Activated CD4-positive, alpha-beta T cell treated with anti-CD3 and anti-CD28 coated beads, Interleukin-2, amount 50 U/mL, for 16 hours (primary cell): ENCODE measurements at places on chromosomes 2 and 18.
A peak's percentile ranks its signal among the peaks of the same experiment; 100 is the strongest.

- no peak for DNase-seq
Observed at GRCh38 chr2:110716959-110717645, 15.3 kb upstream of the ACOXL start.

DNA sequence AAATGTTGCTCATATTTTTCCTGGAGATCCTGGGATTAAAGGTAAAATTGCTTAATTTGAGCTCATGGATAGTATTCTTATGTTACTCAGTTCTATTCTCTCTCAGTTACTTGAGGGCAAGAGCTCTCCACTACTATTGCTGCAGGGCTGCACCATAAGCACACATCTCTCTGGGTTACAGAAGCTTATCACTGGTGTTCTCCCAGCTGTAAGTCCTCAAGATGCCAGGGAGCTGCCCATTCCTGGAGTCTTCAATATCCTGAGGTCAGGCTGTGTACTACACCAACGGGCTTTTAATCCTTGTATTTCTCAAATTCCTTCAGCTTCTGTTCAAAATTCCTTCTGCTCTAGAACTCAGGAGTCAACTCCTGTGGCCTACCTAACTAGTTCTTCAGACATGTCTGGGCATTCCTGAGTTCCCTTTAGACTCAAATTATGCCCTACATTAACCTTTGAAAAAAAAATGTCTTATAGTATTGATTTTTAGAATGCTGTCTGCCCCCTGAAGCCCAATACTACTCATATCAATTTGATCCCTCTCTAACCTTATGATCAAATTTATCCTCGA is 17.7 kb upstream of the COBLL1 start:
- DNase-seq: no peak

- DNase-seq: peak; percentile 54
Observed at GRCh38 chr2:171260471-171261424, 100.1 kb upstream of the TLK1 start.

DNA sequence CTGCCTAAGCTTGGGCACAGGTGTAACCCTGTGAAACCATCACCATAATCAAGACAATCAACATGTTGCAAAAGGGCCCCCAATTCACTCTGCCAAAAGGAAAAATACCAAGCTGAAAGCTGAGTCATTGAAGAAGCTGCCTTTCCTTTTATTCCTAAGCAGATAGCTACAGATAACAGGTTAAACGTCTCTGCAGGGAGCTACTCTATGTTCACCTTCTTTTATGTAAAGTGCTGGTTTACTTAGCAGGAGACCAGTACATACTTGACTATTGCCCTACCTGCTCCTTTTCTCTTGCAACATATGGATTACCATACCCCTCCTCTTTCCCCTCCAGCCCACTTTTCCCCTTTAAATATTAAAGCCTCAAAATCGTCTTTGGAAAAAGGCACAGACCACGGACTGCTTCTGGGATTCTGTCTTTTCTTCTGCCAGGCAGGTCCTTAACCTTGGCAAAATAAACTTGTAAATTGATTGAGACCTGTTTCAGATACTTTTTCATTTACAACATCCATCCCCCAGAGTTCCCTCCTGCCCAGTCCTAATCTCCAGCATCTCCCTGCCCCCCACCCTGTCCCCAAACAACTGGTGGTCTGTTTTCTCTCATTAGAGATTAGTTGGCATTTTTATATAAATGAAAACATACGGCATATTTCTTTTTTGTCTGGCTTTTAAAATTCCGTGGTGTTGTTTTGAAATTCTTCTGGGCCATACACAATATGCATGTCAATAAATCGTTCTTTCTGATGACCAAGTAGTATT is 37.8 kb upstream of the LDLRAD4 start:
- DNase-seq: no peak

DNA sequence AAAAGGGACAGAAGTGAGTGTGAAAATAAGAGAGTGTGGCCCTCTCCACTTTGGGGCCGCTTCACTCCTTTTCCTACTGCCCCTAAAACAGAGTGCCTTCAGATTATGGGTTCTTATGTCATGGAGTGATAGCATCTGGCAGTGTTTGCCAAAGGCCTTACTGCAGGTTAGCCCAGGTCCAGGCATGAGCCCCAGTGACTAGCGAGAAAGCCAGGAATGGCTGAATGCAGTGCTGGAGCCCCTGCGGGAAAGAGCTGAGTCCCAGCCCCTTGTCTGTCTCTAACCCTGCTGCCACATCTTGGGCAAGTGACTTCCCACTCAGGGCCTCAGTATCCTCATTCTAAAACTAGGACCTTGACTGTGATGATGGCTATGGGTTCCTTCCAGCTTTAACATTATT is 6.0 kb downstream of the IGFBP5 start:
- DNase-seq: no peak

GRCh38 chr18:37481072-37481471 is 84.5 kb downstream of the CELF4 start:
- DNase-seq: no peak

DNA sequence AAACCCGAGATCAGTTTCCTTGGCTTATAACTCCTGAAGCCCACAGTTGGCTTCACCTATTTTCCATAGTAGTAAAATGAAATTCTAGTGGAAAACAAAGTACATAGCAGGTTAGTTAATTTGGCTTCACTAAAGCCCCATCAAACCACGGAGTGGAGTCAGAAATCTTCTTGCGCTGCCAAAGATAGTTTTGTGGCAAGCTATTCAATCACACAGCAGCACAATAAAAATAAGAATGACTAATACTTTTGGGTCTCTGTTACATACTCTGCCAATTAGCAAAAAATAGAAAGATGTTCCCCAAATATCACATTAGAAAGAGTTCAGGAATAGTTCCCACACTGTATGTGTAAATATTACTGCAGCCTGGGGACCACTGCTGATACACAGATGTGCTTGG is 175.2 kb upstream of the NOL4 start:
- DNase-seq: no peak

DNA sequence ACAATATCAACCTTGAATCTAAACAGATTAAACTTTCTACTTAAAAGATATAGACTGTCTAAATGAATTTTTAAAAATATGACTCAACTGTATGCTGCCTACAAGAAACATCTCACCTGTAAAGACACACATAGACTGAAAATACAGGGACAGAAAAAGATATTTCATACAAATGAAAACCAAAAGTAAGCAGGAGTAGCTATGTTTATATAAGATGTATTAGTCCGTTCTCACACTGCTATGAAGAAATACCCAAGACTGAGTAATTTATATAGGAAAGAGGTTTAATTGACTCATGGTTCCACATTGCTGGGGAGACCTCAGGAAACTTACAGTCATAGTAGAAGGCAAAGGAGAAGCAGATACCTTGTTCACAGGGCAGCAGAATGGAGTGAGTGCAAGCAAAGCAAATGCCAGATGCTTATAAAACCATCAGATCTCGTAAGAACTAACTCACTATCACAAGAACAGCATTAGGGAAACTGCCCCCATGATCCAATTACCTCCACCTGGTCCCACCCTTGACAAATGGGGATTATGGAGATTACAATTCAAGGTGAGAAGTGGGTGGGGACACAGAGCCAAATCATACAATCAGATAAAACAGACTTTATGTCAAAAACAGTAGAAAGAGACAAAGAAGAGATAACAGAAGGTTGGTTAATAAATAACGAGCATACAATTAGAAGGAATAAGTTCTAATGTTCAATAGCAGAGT is 214.4 kb upstream of the SLC39A10 start:
- peak; percentile 31 for DNase-seq

GRCh38 chr2:104874230-104874629 is 20.3 kb downstream of the POU3F3 start:
- DNase-seq: no peak

DNA sequence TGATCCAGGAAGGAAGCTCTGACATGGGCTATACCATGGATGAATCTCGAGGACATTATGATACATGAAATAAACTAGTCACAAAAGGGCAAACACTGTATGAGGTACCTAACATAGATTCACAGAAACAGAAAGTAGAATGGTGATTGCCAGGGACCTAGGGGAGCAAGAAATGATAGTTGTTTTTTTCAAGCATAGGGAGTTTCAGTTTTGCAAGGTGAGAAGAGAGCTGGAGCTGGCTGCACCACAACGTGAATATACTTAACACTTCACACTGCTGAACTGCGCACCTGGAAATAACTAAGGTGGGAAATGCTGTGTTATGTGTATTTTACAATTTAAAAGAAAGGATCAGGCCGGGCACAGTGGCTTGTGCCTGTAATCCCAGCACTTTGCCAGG is 13.2 kb upstream of the AGAP1 start:
- no peak for DNase-seq

DNA sequence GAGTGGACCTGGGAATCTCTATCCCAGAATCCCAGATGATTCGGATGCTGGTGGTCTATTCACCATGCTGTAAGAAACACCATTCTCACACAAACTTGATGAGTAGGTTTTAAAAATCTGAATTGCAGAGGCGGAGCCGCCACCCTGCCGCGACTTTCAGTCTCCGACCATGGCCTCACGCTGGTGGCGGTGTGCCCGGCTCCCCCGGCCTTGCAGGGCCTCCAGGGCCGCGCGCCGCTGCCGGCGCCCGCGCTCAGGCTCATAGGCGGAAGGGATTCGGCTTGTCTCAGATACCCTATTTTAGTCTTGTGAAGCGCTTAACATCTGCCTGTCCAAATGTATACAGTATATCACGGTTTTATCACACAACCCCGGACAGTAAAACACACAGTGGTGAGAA is 2.6 kb upstream of the PPM1B start:
- no peak for DNase-seq

DNA sequence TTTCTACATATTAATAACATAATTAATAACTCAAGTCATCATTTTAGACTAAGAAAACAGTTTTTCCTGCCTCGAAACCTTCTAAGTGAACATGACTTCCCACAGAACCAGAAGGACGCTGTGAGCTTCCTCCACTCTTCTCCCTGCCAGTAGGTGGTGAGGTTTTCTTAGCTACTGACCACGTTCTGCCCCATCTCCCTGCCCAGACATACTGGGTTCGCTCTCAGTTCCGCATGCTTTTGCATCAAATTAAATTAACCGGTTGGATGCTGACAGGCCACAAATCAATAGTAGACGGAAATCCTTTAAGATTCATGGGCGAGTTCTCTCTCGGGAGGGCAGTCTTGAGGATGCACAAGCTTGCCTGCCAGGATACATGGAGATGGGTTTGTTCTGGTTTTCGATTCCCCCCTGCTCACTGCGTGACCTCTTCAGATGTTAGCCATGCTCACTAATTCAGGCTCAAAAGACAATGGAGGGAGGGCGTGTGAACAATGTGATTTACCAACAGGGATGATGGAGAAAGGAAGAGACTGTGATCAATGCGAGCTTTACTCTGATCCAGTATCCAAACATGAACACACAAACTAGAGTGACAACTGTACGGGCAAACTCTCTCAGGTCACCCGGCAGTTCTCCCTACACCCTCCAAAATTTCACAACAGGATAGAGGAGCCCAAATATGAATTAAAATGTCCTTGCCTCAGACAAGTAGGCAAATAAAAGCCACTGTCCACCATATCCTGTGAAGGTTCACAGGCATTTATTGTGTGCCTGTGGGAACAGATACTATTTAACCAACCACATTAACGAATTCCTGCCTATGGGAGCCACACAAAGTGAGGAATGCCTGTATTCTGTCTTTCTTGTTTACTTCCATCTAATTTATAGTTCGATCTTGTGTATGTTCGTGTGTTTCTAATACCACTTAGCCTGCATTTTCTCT is 375.7 kb downstream of the EIPR1 start:
- no peak for DNase-seq

DNA sequence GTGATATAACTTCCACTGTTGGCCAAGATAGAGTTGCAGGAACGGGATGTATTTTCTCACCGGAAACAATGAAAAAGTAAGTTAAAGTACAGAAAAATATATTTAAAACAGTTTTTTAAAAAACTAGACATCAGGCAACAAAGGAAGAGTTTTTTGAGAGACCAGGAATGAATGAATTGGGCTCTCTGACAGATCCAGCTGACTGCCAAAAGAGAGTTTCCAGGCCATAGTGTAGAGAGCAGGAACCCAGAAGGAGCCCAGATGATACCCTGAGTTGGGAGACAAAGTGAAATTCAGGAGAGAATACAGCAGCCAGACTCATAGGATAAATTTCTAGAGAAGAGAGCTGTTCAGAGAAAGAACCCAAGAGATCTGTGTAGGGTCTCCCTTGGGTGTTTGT is 362.6 kb upstream of the SMIM21 start:
- no peak for DNase-seq

DNA sequence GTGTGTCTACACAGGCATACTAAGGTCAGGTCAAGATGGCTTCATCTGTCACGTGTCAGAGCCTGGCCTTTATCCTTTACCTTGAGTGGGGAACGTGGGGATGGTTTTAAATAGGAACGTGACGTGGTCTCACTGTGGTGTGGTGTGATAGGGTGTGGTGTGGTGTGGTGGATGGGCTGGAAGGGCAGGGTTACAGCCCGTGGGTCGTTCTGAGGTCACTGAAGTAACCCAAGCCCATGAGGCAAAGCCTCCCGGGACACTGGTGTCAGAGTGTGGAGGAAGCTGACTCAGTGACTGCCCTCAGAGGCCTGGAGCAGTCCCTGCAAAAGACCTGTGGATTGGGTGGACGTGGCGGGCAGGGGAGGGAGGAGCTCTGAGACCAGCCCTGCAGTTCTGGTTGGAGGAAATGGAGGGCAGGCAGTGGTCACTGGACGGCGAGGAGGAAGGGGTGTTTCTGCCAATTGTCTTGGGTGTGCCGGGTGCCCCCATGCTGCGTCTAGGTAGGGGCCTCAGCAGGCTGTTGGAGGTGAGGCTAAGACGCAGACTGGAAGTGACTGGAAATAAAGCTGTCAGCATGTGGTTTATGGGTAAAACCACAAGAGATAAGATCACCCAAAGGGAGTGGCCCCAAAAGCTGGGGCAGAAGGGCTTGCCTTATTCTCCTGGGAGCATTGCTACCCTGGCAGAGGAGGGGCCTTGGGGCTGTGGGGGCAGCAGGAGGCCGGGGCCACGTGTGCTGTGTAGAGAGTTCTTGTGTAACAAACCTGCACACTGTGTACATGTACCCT is 84.8 kb downstream of the SH3RF3 start:
- peak; percentile 82 for DNase-seq

DNA sequence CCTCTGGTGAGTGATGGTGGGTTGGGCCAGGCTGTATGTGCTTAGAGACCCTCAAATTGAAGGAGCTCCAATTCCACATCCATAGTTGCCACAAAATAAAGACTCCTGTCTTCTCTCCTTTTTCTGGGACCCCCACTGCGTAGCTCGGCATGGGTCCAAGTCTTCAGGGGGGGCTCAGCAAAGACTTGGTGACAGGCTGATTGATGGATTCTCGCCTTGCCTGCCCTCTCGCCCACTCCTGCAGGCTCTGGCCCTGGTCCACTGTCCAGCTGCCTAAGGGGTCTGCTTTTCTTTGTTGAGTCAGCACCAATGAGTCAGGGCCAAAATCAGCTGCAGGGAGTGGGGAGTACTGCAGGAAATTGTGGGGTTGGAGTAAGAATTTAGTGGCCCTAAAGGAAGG is 21.5 kb downstream of the RPL37A start:
- no peak for DNase-seq
